Stimulated activated CD4-positive, alpha-beta T cell treated with anti-CD3 and anti-CD28 coated beads, Interleukin-4, amount 100 ng/mL, for 24 hours (primary cell): ENCODE measurements at places on chromosomes 13 and 19.

GRCh38 chr13:36163809-36164308 lies 32.7 kb upstream of the DCLK1 start:
- no peak for DNase-seq

DNA sequence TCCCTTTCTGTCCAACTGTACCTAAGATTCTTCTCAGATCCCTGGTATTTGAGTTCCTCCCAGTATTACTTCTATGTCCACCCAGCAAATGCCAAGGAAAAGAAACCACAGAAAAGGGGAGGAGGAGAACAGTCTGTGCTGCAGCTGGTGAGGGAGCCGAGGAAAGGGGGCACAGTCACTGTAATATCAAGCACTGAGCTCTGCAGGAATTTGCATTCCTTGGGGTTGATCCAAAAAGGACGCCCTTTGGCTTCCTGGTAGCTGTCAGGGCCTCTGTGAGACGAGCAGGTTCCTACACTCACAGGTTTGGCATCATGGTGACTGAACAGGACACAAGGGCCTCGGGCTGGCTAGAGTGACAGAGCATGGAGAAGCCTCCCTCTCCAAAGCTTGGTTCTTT lies 273.4 kb downstream of the NHLRC3 start:
- DNase-seq, result no peak

- DNase-seq, result peak; percentile 43
Observed at GRCh38 chr19:43524922-43525835, 1.8 kb downstream of the ETHE1 start.

GRCh38 chr13:91297503-91297902 lies 50.0 kb upstream of the MIR17HG start:
- DNase-seq, result no peak

DNA sequence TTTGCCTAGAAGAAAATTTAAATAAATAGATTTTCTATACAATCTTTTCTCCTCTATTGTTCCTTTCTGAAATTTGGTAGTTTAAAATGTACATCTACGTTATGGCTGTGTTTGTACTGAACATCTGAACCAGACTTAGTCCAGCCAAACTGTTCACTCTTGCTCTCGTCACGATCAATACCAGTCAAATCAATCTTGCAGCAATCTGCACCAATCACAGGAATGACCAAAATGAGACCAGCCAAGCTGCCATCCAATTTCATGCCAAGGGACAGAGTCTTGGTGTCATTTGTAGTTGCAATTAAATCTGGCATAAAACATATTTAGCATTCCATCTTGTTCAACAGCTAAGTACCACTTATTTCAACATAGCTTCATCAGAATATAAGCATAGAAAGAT lies 156.6 kb downstream of the IRS2 start:
- DNase-seq, result no peak
